ENCODE measurements at places on chromosomes 2 and 18. TPM values are rescaled to one million over a fixed set of nuclear protein-coding genes. Genes with fewer than 3 reads are reported as not detected.

Gene SLC16A14
- 6.6 TPM for total RNA-seq

Gene CPS1
- 6.7 TPM for total RNA-seq

Gene LBX2
- 2.5 TPM for total RNA-seq

Gene RNF25
- total RNA-seq = 30.2 TPM

Gene CENPA
- total RNA-seq = 0.63 TPM

Gene SLC5A7
- total RNA-seq = 0.88 TPM

Gene AMER3
- total RNA-seq = not detected

DNA sequence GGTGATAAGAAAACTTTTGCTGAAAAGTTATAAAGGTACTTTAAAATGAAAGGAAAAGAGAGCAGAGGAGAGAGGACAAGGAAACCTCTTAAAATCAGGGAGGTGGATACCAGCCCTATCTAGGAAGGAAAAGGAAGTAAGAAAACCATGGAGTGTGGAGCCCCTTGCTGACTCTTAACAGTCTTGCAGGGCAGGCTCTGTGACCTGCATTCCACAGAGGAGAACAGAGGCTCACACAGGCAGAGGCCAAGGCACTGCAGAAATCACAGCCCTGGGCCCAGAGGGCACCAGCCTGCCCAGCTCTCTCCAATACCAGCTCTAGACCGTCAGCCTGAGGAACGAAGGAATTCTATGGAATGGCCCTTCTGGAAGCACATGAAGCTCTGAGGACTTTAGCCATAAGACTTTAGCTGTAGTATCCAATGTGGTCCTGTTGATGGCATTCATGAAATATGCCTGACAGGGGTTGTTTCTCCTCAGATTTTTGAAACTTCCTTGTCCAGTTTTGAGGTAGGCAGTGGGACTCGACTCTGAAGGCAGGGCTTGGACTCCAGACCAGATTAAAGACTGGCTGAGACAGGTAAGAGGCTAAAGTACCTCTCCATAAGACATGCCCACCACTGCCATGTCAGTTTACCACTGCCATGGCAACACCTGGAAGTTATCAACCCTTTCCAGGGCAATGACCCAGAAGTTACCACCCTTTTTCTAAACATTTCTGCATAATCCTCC is 216.3 kb downstream of the ANAPC1 start:
- DNase-seq = peak; percentile 53
- peak overlapping the region; percentile 42 for H3K27ac ChIP-seq
- H3K36me3 ChIP-seq = no peaks in the 10 kb centered on the region
- H3K4me3 ChIP-seq = no peak overlapping the region
- no peaks in the 10 kb centered on the region for H3K27me3 ChIP-seq
- H3K4me1 ChIP-seq = peaks cover 2% of the 10 kb centered on the region

DNA sequence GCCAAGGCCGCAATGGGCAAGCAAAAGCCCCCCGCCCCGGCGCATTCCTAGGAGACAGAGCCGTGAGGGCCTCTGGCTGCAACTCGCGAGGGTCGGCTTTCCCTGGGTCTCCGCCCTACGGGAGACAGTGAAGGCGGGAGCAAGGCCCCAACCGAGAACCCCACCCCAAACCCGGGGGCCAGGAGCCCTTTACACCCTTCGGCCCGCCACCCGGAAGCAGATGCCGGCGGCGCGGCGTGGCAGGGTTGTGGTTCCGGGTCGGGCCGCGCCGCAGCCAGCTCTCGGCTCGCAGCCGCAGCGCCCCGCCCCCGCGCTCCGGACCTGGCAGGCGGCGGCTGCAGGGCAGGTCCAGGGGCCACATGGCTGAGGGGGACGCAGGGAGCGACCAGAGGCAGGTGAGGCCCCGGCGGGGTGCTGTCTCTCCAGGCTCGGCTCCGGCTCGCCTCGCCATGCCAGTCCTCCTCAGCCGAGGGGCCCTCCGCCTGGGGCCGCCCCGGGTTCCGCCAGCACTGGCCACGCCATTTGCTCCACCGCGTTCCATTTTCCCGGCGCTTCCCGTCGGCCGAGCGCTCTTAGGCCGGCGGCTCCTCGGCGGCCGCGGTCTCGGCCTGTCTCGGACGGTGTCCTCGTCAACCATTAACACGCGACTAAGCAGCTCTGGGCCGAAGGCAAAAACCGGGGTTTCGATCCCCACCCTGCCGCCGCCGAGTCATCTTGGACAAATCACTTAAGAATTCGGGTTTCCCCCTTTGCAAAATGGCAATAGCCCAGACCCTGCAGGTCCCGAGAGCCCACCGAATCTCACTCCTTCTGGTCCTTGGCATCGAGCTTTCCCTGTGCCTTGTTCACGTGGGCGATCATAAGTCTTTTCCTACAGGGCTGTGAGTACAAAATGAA is at the start of gene IMPACT:
Gene IMPACT (plus strand): TSS at position 273 of the 897 bp plus-strand sequence. CDS start 87 bp downstream, at position 360.
- H3K4me1 ChIP-seq = no peaks in the 10 kb centered on the region
- H3K27me3 ChIP-seq = peaks cover 5% of the 10 kb centered on the region
- peak; percentile 95 for DNase-seq
- peak within 1 kb of the TSS; percentile 85 for H3K4me3 ChIP-seq

DNA sequence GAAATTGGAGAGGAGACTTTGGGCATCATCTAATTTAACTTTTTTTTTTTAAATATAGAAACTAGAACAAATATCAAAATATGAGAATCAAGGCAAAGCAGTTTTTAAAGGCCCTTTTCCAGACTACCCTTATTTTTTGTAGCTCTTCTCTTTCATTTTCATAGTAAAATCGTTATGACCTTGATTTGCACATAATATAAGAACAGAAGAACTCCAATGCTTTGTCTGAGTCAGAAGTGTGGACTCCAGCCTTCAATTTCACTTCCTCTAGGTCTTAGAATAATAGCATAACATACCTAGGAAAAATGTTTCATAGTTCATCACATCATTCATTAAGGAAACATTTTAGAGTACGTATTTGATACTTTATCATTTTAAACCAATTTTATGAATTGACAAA is 74.4 kb downstream of the ANKRD12 start:
- H3K27me3 ChIP-seq = no peaks in the 10 kb centered on the region
- no peak for DNase-seq
- no peak overlapping the region for H3K4me3 ChIP-seq

DNA sequence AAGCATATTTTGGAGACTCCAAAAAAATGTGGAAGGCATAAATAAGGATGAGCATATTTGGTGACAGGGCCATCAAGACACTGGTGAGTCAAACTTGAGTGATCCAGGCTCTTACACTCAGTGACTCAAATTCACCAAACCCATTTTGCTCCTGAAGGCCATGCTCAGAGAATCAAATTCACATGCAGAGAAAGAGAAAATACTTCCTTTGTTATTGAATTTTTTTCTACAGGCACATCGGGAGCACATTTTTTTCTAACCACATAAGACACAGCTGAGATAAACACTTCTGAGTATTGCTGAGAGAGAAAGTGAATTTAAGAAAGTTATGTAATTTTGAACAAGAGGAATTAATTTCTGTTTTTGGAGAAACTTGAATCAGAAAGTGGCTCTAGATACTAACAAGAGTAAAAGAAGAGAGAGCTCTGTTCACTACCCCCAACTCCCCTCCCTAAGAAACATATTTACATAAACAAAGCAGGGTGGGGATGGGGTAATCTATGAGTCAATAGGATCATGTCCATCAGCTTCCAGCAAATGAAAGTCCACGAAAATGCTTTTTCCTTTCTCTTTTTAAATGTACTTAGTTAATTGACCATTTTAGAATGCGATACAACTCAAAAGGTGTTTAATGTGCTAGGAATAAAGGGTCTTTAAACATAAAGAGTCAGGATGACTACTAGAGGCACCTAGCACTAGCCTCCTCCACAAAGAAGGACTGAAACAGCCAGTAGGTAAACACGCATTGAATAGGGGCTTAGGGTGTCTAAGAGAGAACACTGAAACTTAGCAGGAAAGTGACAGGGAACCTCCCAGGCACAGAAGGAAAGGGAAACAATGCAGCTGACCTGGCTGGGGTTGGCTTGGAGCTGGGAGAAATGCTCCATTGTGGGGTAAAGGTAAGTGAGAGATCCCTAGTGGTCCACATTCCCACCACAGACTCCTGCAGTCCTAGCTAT is 152.3 kb downstream of the KCNE4 start:
- H3K27me3 ChIP-seq = no peaks in the 10 kb centered on the region
- DNase-seq = no peak

DNA sequence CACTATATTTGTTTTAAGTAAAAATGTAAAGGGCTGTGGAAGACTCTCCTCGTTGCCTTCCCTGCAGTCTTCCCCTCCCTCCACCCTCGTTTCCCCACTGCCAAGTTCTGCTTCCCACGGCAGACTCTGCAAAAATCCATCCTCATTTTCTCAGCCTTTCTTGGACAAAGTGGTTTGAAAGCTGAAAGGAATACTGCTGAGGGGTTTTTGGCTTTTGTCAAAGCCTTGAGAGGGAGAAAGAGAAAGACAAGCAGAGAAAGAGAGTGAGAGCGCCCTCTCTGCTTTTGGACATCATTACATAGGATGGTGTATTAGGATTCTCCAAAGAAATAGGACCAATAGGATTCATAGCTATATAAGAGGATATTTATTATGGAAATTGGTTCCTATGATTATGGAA is 455.9 kb upstream of the SOX11 start:
- H3K4me1 ChIP-seq = no peaks in the 10 kb centered on the region
- H3K27ac ChIP-seq = no peak overlapping the region
- H3K36me3 ChIP-seq = no peaks in the 10 kb centered on the region
- H3K27me3 ChIP-seq = no peaks in the 10 kb centered on the region

DNA sequence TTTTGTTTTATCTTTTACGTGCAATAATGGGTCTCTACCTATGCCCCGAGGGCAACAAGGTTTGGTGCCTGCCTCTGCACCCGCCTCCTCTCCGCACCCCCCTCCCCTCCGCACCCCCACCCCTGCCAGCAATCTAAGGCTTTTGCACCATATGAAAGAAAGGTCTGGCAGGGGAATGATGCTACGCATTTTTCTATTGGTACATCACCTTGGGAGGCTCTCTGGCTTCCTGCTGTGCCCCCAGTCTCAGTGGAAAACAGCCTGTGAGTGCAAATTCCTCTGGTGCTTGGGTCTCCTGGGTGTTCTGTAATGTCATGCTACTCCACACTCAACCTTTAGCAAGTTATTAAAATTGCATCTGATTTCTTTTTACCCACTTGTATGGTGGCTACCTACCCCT is 161.3 kb upstream of the SMAD7 start:
- no peaks in the 10 kb centered on the region for H3K27me3 ChIP-seq
- H3K36me3 ChIP-seq = peaks cover 4% of the 10 kb centered on the region
- H3K27ac ChIP-seq = no peak overlapping the region
- no peak for DNase-seq
- H3K4me3 ChIP-seq = no peak overlapping the region

DNA sequence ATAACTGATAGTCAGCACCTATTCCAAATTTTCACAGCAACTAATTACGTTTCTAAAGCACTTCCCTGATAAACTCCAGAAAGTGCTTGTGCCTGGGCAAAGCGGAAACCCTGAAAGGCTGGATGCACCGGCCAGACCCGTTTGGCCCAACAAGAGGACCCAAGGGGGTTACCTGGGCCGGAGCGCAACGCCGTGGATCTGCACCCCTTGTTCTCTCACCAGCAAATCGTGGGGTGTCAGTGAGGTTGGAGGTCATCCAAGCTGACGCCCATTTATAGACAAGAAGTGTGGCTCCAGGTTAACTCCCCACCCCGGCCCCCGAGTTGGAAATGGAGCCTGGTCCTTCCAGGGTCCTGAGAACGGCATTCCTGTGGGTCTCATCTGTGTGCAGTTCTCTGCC is 167.0 kb upstream of the HDAC4 start:
- H3K27me3 ChIP-seq = peaks cover 2% of the 10 kb centered on the region
- DNase-seq = peak; percentile 43
- H3K36me3 ChIP-seq = no peaks in the 10 kb centered on the region
- no peak overlapping the region for H3K4me3 ChIP-seq

- no peaks in the 10 kb centered on the region for H3K4me1 ChIP-seq
- no peak overlapping the region for H3K27ac ChIP-seq
- H3K36me3 ChIP-seq = no peaks in the 10 kb centered on the region
- H3K4me3 ChIP-seq = no peak overlapping the region
Observed at GRCh38 chr18:73752965-73753364, 394.7 kb downstream of the FBXO15 start.

DNA sequence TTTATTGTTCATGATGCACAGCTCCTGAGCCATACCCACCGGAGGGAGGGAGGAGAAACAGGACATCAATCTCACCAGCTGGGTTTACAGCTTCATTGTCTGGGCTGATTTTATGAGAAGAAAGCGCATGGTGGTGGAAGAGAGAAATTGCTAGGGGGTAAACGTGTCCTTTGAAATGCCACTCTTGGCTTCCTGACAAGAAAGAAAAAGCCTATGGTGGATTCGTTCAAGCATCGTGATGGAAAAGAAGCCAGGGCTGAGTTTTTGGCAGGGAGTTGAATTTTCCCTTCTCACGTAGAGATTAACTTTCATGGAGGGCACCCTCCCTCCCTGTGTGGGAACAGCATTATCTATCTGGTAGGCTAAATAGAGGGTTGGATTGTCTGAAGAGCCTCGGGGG is 502.0 kb downstream of the SLC4A3 start:
- H3K27ac ChIP-seq = no peak overlapping the region
- DNase-seq = no peak
- H3K4me3 ChIP-seq = no peak overlapping the region
- no peaks in the 10 kb centered on the region for H3K27me3 ChIP-seq
- no peaks in the 10 kb centered on the region for H3K4me1 ChIP-seq
- no peaks in the 10 kb centered on the region for H3K36me3 ChIP-seq

DNA sequence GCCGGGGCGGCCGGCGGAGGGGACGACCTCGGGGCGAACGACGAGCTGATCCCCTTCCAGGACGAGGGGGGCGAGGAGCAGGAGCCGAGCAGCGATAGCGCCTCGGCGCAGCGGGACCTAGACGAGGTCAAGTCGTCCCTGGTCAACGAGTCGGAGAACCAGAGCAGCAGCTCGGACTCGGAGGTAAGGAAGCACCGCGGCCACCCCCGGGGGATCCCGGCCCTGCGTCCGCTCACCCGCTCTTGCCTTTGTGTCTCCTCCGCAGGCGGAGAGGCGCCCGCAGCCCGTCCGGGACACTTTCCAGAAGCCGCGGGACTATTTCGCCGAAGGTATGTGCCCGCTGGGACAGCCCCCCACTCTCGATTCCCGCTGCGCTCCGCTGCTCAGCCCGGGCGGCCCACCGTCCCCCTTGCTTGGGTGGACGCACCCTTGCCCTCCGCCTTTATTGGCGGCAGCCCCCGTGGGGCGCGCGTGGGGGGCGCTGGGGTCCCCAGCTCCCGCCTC is 611 bp downstream of the TCF7L1 start:
- H3K4me3 ChIP-seq = peak overlapping the region; percentile 77
- DNase-seq = peak; percentile 73
- no peaks in the 10 kb centered on the region for H3K4me1 ChIP-seq
- H3K36me3 ChIP-seq = no peaks in the 10 kb centered on the region
